OCI-M1 (cell line): ENCODE measurements at places on chromosomes 6 and 20.
A peak's percentile ranks its signal among the peaks of the same experiment; 100 is the strongest.

GRCh38 chr6:142907544-142907943 is 37.4 kb downstream of the HIVEP2 start:
- DNase-seq = no peak

- no peak for DNase-seq
These were observed 261.6 kb downstream of the NRN1 start for GRCh38 chr6:5745081-5745480.

GRCh38 chr6:139371421-139372203 is 2.8 kb downstream of the CITED2 start:
- peak; percentile 66 for DNase-seq

- DNase-seq = no peak
These were observed 25.2 kb downstream of the TNFAIP3 start for GRCh38 chr6:137892271-137892708.

DNA sequence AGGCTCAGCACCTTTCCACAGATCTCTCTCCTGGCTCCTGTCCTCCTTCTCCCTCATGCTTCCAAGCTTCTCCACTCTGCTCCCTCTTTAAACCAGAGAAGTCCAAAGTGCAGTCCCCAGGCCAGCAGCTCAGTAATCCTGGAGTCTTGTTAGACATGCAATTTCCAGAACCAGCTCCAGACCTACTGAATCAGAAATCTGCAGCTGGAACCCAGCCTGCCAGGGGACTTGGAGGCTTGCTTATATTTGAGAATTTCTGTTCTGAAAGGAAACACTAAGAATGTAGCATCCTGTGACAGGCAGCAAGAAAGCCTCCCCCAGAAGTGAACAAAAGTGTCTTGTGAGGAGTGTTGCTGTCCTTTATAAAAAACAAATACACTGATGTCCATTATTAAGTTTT is 438.1 kb downstream of the BCKDHB start:
- no peak for DNase-seq

- peak; percentile 33 for DNase-seq
These were observed 1.0 kb downstream of the RALGAPA2 start for GRCh38 chr20:20711413-20711812.
